ENCODE measurements at places on chromosomes 11 and 22.

- no peak for DNase-seq
Observed at GRCh38 chr22:16609548-16610261, 17.1 kb upstream of the CCT8L2 start.

GRCh38 chr11:125330462-125331325 is 165.4 kb downstream of the FEZ1 start:
- no peak for DNase-seq

- DNase-seq = no peak
Observed at GRCh38 chr11:57163160-57163868, 18.4 kb upstream of the LRRC55 start.

DNA sequence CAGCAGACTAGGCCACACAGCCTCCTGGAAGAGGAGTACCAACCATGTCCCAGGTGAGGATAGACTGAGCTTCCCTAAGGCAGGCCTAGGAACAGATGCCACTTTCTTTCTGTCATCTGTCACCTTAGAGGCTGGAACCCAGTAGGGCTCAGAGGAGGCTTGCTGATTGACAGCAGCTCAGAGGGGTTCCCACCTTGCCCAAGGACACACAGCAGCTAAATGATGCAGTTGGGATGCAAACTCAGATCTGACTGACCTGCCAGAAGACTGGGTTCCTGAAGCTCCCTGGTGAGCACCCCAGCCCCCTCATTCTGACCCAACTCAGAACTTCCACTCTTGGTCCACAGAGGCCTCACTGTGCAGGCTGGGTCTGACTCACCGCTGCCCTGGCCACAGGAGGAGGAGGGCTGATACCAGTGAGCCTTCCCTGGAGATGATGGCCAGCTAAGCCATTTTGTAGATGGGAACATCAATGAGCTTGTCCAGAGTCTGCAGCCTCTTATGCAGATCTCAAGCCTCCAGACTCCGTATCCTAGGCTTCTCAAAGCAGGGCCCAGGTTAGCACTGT is 14.0 kb downstream of the CAPN5 start:
- no peak for DNase-seq

- no peak for DNase-seq
Observed at GRCh38 chr11:43979571-43980219, 37.3 kb downstream of the C11orf96 start.

DNA sequence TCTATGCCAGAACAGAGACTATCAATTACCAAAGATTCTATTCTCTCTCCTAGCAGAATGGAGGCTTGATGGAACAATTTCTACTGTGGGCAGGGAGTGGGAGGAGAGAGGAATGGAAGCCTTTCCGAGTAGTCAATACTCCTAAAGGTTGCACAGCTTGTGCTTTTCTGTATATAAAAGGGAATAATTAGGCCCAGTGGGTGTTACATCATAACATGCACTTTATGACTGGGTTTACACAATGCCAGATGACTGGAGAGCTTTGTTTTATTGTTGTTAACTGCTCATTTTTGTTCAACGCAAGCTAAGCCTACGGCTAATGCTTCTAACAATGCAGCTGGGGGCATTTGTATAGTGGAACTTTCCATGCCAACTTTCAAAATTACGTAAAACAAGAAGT is 2237.9 kb upstream of the RAG2 start:
- no peak for DNase-seq

DNA sequence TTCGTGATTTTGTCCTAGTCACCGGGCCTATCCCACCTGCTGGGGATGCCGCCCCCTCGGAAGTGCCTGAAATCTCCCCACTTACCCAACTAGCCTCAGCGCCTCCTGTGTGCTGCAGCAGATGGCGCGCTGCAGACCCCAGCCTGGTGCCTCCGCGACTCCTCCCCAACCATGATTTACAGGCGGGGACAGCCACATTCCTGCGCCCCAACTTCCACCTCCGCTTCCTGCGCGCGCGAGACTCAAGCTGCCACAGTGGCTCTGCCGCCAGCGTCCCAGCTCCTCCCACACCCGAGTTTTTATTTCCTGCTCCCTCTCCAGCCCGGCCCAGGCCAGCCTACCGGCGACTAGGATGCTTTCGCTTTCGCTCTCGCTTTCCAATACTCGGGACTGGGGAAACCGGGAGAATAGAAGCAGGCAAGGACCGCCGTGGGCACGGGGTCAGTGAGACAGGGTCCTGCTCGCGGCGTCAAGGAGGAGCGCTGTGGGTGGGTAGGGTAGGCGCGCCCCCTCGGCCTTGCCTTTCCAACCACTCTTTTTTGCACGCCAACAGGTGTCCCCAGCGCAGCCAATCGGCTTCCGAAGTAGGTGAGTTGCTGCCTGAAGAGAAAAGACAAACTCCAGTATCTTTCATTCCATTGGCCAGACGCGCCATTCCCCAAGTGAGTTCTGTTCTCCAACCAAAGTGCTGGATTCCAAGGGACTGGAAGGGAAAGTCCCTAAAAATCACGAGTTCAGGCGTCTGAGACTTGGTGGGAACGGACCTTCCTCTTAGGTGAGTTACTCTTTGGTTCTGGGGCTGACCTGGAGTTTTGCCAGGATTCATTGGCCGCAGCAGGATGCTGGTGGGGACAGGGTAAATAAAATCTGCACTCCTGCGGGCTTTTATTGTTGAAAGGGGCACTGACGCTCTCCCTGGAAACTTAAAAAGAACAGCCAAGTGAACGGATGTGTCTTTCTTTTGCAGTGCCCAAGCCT is at the start of gene FAM111A:
Gene FAM111A (plus strand): TSS at position 327 of the 978 bp plus-strand sequence. CDS start 6,017 bp downstream, outside the sequence.
- peak; percentile 84 for DNase-seq

DNA sequence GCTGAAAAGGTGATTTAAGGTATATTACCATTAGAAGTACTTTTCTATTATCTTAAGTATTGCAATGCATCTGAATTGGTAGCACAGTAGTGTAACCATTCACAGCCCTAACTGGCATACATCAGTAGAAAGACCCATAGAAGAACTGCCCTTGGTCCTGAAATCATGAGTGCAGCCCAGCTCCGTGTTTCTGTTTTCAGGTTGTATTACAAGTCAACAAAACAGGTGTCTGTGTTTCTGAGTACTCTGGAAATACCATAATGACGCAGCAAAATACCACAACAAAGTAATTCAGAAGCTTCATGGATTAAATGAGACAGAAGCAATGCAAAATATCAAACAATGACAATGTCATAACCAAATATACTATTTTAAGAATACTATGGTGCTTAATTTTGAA is 226.3 kb downstream of the OPCML start:
- DNase-seq = no peak

DNA sequence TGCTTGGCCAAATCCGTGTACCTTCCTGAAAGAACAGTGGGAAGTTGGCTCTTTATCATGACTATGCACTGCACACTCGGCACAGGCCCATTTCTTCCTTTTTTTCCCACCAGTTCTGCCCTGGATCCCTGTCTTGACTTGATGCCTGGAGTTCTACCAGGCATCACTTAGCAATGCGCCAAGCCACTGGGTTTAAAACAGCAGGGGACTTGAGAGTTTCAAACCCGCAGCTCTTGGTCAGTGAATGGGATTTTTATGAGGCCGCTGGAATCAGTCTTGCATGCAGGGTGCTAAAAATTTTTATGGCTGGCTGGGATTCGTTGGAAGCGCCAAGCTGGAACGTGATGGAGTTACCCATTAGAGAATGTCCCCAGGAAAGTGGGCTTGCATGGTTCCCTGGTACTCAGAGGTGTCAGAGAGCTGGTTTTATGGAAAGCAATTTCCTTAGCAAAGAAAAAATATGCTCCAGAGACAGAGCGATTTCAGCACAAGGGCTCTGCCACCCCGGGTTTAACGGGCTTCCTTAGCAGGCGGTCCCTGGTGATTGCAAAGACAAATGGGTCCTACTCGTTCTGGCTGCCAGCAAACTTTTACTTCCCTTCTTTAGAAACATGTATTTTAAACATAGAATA is 432.9 kb downstream of the TENM4 start:
- no peak for DNase-seq

- DNase-seq = no peak
Observed at GRCh38 chr11:125124618-125124992, 13.2 kb upstream of the TMEM218 start.

DNA sequence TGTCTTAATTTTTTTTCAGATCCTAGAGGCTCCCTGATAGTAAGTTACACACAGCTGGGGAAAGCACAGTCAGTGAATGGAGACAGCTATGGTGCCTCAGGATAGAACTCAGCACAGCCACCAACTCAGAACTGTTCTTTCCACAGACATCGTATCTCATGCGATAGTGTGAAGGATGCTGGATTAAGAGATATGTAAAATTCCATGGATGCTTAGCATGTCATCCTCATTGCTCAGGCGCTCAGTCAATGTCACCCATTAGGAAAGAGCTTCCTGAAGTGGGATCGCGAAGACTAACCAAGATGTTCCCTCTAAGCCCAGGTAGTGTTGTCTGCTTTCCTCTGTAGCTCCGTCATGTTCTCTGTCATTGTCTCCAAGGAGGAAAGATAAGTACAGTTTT is 1000.4 kb downstream of the OPCML start:
- no peak for DNase-seq

DNA sequence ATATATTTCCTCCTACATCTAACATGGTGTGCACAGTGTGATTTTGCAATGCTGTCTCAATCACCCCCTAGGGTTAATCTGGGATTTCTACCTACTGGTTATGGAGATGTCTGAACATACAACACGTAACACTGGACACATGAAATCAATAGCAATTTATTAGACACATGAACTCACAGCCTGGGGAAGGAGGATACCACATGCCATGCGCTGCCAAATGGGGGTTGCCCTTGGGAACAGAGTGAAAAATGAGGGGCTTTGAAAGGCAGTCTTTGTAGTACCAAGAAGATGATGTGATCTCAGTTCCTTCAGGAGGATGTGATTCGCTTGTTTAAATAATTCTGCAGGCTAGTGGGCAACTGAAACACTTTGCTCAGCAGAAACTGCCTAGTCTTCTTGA is 253.6 kb upstream of the LRRC4C start:
- no peak for DNase-seq

DNA sequence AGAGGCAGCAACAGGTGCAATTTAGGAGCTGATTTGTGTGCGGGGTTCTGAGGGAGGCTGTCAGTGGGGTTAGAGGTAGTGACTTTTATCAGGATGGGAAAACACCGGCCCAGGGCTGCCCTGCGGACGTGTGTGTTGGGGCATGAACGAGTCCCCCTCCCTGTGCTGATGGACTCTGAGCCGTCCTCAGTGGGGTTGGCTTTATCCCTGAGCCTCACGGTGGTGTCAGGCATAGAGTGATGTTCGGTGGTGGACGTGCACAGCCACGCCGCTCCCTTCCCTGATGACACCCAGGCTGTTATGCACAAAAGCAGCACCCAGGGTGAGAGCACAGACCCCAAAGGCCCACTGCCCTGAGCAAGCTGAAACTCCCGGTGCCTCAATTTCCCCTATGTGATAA is 809.1 kb downstream of the BRD1 start:
- no peak for DNase-seq

DNA sequence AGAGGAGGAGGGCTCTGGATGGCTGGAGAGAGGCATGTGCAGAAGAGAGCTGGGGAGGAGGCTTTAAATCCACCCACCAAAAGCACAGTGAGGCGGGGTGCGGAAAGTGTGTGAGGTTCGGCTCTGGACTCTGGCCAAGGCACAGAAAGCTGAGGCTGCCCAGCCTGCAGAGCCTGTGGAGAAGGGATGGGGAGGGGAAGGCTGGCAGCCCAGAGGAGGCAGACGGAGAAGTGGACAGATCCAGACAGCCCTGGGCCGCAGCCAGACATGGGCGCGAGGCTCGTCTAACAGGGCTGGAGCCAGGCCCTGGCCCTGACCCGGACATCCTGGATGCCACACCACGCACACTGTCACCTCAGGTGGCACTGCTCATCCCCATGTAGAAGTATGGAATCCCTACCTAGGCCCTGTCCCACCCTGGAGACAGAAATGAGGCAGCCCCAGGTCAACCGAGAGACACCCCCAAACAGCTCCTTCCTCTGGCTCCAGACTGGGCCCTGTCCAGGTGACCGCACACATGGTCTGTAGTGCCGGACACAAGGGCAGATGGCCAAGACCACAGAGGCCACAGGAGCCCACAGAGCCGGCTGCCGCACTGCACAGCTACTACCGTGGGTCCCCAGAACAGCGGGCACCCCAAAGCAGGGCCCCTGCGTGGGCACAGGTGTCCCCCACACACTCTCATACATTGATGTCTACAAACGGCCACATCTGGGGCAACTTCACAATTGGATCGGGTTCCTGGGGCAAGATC is 16.6 kb upstream of the MOB2 start:
- DNase-seq = no peak

GRCh38 chr11:115322553-115323203 is 181.5 kb downstream of the CADM1 start:
- DNase-seq = no peak

DNA sequence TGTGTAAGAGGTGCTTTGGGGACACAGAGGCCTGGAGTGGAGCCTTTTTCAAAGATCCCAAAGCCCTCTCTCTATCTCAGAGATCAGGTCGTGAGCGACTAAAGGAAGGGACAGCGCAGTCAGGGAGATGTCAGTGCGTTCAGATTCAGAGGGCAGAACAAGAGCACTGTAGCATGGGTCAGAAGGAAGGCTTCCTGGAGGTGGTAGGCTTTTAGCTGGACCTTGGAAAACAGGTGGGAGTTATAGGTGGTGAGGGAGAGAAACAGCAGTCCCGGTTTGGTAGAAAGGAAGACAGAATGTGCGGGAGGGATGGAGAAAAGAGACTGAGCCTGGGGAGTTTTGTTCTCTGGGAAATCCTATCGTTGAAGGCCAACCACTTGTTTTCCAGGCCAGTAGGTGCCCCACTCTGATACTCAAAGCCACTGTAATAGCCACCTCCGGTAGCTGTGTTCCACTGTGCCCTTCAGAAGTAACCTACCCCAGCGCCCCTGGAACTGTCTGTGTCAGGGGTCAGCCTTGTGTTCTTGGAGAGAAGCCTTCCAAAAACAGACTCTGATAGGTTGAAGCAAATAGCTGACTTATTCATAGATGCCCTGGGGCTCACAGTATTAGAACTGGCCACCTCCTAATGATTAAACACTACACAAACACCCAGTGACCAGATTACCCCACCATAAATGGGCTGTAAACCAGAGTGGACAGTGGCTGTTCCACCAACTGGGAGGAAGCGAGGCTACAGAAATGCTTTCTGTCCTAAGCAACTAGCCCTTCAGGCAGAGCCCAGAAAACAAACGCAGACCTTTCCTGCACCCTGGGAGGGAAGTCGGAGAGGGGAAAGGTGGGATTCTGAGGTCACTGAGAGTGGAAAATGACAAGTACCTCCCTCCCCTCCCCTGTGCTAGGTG is 157.7 kb downstream of the DBX1 start:
- DNase-seq = no peak

- no peak for DNase-seq
Observed at GRCh38 chr22:46484156-46484860, 53.1 kb downstream of the CELSR1 start.

Measured in effector CD4-positive, alpha-beta T cell (primary cell).